ENCODE measurements at places on chromosomes 6 and 20.

DNA sequence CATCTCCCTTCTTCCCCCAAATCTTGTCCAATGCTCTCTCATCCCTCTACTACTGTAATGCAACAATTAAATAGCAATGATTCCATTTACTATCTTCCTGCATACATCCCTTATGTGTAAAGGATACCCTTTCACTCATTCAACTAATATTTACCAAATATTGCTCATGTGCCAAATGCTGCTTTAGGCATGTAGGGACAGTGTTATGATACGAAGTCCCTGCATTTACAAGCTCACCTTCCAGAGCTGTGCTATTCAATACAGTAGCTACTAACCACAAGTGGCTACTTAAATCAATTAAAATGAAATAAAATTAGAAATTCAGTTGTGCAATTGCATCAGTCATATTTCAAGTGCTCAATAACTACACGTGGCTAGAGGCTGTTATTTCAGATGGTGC lies 41.1 kb downstream of the GMDS start:
- DNase-seq, result no peak

- DNase-seq, result no peak
Observed at GRCh38 chr6:120122401-120122800, 772.8 kb upstream of the MAN1A1 start.

DNA sequence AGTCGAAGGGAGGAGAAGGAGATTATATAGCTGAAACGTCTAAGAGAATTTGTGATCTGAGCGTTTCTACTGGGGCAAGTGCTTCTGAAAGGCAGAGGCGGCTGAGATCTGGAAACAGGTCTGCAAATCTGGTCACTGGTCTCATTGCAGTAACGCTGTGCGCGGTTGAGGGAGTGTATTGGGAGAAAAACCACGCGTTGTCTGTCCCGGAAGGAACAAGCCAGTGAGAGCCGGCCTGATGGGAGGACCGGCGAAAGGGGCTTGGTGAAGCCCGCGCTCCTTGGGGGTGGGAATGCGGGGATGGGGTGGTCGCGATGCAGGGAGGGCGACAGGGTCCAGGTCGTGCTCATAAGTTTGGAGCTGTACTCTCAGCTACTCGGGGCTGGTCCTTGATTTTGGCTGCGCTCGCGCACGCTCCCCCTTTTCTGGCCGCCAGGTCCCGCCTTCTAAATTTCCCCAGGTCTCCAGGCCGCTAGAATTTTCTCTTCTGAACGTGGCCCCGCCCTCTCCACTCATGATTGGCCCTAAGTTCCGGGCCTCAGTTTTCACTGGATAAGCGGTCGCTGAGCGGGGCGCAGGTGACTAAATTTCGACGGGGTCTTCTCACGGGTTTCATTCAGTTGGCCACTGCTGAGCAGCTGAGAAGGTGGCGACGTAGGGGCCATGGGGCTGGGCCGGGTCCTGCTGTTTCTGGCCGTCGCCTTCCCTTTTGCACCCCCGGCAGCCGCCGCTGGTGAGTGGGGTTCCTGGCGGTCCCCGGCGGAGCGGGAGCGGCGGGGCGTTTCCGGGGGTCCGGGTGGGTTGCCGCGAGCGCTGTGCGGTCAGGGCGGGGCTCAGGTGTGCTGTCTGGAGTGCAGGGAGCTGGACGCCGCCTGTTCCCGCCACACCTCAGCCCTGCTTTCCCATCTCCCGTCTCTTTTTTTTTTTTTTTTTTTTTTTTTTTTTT lies at the start of gene MICB:
Gene MICB (plus strand): TSS at position 615 of the 946 bp plus-strand sequence. CDS start 49 bp downstream, at position 664.
- peak; percentile 69 for DNase-seq

DNA sequence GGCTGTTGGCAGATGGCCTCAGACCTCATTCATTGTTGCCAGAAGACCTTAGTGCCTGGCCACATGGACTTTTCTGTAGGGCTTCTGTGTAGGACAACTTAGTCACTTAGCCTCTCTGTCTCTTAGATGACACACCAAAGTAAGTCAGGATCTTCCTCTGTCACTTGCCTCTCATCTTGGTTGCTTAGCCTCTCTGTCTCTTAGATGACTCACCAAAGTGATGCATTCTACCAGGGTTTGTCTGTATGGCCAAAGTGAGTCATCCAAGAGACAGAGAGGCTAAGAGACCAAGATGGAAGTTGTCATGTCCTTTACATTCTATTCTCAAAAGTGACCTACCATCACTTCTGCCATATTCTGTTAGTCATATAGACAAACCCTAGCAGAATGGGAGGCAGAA lies 255.9 kb upstream of the DEFB112 start:
- DNase-seq, result no peak

Data from stimulated activated CD8-positive, alpha-beta memory T cell treated with anti-CD3 and anti-CD28 coated beads, Interleukin-4, amount 100 ng/mL, for 1 hour (primary cell).